ENCODE measurements at places on chromosomes 4 and X. TPM values are rescaled to one million over a fixed set of nuclear protein-coding genes. Genes with fewer than 3 reads are reported as not detected.
A peak's percentile ranks its signal among the peaks of the same experiment; 100 is the strongest.

GRCh38 chr4:122783301-122784215 is 43.1 kb upstream of the FGF2 start:
- DNase-seq, result peak; percentile 77

DNA sequence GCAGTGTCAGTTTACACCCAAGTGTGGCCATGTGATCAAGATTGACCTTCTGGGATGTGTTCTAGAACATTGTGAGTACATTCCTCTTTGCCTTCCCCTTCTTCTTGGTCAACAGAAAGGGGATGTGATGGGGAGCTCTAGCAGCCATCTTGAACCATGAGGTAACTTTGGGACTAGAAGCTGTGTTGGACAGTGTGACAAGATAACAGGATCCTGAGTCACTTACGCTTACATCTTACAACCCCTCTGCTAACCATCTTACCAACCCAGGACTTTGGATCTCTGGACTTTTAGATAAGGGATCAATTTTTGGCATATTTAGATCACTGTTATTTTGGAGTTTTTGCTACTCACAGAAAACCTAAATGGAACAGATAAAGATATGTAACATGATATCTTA is 625.6 kb downstream of the BCOR start:
- DNase-seq, result no peak

DNA sequence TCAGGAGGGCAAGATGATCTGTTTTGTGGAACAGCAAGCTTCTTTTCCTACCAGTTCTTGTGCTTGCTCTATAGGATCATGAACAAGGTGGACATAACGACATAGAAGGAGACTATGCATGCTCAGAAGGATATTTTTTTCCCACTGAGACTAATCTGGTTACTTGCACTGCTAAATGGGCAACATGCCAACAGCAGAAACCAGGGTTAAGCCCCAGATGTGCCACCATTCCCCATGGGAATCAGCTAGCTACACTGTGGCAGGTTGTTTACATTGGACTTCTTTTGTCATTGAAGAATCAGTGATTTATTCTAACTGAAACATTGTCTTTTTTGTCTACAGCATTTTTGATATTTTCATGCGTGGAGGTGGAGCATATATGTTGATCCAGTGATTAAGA is 165.6 kb downstream of the C4orf33 start:
- DNase-seq, result no peak

- DNase-seq, result no peak
Measured at GRCh38 chr4:95183656-95184408, 364.9 kb downstream of the UNC5C start.

Gene ZDHHC15
- total RNA-seq, result 3.1 TPM

Gene TCEAL6
- total RNA-seq, result not detected

GRCh38 chr4:167883266-167883665 is 209.1 kb upstream of the ANXA10 start:
- no peak for DNase-seq

- DNase-seq, result no peak
Measured at GRCh38 chr4:109614466-109614865, 54.4 kb downstream of the MCUB start.

- no peak for DNase-seq
Measured at GRCh38 chr4:20042769-20043168, 208.9 kb upstream of the SLIT2 start.

DNA sequence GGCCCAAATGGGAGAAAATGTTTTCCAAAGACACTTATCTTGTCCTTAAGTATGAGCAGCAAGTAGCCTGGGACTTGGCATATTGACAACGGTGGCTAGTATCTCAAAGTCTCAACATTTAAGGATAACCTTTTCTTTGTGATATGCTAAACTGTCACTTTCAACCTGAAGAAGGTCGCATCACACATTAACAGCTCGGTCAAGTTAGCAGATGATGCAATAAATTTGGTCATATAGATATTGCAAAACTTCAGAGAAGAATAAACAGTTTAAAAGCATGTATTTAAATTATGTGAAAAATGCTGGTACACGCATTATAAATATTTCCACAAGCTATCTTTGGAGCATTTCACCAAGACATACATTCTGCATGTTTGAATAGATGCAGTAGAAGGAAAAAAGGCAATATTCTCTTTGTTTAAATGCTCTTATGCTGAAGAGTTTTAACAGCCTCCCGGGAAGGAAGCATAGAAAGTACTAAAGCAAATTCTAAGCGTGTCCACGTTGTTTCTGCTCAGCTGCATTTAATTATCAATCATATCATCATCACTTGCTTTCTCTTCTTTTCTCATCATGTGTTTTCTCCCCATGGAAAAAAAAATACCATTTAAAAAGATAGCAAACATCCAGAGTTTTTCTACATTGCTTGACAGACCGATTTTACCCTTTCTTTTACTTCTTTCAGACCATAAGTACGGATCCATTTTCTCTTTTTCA is 24.2 kb downstream of the ARHGAP6 start:
- DNase-seq, result no peak

GRCh38 chr4:175280153-175280552 is 362.0 kb downstream of the ADAM29 start:
- DNase-seq, result no peak

DNA sequence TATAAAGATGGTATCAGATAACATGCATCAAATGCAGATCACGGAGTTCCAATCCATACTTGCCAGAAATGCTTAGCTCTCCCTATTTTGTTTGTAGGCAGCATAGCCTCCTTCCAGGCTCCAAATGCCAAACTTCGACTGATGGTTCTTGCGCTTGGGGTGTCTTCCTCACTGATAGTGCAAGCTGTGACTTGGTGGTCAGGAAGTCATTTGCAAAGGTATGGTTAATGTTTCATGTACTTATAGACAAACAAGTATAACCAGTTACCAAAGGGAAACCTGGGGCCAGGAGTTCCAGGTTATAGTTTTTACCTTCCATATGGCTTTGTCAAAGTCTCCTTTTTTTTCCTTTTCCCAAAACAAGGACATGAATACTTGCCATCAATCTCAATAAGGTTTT is 5.3 kb downstream of the CWH43 start:
- no peak for DNase-seq

Gene SSX2B
- not detected for total RNA-seq

Gene AFM
- total RNA-seq, result not detected

GRCh38 chrX:97311066-97311778 is 427.5 kb downstream of the RPA4 start:
- DNase-seq, result no peak

Gene C4orf50
- not detected for total RNA-seq

- DNase-seq, result no peak
Measured at GRCh38 chr4:35760807-35761206, 483.5 kb downstream of the ARAP2 start.

DNA sequence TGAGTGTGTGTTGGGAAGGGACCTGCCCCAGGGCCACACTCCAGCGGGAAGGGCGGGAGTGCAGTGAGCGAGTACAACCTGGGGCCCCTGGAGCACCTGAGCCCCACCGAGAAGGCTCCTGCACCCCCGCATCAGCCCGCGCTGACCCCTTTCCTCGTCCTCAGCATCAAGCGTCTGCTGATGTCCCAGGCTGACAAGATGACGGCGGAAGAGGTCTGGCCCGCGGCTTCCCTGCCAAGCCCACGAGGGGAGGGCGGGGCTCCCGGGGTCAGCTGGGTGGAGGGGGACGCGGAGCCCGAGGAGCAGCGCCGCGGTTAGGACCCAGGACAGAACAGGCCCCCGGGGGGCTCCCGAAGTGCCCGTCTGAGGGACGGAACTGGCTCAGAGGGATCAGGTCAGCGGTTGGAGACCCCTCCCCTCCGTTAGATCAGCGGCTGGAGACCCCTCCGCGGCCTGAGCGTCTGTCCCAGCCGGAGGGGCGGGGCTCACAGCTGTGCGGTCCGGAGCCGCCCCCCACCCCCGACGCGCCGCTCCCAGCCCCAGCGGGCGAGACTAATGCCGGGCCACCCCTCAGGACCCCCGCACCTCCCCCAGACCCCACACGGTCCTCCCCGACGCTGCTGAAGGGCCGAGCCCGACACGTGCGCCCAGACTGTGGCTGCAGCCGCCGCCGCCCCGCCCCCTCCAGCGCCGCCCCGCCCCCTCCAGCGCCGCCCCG is 6.7 kb downstream of the MYL5 start:
- DNase-seq, result peak; percentile 88

DNA sequence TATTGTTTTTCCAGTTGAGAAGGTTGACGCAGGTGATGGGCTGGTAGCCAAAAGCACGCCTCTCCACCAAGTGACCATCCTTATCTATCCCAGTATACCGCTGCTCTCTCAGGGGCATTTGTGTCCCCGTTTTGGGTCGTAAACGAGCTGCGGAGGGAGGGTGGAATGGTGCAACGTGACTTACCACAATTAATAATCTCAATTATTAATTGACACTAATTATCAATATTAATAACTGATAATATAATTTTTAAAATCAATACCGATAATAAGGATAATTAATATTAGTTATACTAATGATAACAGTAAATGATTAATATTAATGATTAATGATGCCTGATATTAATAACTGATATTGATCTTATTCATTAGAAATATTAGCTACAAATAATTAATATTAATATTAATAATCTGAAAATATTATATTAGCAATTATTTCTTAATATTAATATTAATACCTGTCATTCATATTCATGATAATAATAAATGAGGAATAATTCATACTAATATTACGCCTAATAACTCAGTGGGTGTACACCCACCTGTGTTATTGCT is 56.1 kb downstream of the OTOP1 start:
- no peak for DNase-seq

Gene FAM50A
- 47.3 TPM for total RNA-seq

GRCh38 chr4:39732728-39733127 is 34.8 kb downstream of the UBE2K start:
- DNase-seq, result no peak

Gene IL3RA
- total RNA-seq, result 8.1 TPM

GRCh38 chr4:121714548-121714947 is 17.8 kb upstream of the ANXA5 start:
- no peak for DNase-seq

Gene TEX13B
- total RNA-seq, result not detected

- DNase-seq, result no peak
Measured at GRCh38 chr4:156496797-156497196, 474.8 kb downstream of the PDGFC start.

DNA sequence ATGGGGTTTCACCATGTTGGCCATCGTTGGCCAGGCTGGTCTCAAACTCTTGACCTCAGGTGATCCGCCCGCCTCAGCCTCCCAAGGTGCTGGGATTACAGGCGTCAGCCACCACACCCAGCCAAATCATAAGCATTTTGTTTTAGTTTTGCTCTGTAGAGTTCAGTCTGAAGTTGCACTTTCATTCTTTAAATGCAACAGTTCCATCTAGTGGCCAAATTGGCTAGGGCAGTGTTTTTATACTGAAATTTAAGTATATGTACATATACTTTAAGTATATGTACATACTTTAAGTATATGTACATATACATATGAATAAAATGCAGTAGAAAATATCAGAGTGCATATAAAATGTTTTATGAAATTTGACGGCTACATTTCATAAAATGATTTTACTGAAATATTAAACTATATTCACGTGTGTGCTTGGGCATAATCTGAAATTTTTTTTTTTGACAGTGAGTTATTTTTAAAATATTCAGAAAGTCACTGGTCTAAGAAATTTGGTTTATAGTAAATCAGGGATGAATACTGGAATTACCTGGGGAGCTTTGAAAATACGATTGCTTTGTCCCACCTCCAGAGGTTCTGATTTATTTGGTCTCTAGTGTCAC is 145.5 kb downstream of the NWD2 start:
- no peak for DNase-seq

DNA sequence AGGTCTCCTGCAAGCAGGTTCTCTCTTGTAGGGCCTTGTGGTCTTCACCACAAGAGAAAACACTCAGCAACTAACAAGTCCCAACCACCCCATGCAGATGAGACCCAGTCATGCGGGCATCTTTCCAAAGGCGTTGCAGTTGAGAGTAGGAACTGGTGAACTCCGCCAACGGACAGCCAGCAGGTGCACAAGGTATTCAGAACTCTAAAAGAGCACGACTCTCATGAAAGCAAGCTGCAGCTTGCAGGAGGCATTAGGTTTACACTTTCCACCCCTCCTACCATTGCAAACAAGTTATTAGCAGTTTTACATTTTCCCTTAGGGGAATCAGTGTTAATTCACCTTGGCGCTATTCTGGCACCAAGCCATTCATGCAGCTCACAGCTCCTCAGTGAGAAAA is 173.4 kb upstream of the KIT start:
- no peak for DNase-seq

DNA sequence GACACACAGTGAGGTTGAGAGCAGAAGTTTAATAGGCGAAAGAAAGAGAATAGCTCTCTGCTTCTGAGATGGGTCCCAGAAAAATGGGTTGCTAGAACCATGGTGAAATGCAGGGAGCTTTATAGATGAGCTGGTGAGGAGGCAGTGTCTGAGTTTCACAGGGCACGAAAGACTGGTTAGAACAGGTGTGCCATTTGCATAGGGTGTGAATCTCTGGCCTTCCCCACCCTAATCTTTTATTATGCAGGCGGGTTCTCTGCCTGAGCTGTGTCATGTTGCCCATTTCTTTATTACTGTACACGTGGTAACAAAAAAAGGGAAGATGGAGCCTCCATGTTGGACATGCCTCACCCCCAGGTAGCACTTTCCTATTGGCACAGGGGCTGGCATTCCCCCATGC is 39.1 kb downstream of the FUNDC1 start:
- no peak for DNase-seq

- DNase-seq, result no peak
Measured at GRCh38 chr4:144723471-144723870, 77.5 kb downstream of the HHIP start.

DNA sequence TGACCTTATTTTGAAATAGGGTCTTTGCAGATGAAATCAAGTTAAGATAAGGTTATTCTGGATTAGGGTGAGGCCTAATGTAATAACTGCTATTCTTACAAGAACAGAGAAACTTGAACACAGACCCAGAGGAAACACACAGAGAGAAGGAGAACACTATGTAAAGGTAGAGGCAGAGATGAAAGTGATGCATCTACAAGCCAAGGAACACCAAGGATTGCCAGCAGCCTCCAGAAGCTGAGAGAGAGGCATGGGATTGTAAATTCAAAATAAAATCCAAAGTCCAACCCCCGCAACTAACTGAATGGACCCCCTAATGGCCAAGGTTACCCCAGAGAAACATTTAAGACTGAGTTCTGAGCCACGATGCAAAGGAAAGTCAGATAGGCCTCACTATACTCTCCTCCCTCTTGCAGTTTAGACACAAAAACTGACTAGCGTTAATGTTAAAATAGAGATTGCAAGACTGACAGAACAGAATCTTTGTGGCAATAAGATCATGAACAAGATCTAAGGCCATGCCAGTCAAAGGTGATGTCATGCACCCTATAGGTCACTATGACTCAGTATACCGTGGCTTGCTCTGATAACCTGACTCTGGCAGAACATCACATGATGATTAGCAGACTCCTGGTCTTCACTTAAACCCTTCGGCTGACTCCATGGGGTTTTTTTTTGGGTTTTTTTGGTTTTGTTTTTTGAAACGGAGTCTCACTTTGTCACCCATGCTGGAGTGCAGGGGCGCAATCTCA is 42.9 kb downstream of the DDX60L start:
- DNase-seq, result no peak
